T-helper 1 cell (primary cell): ENCODE measurements at places on chromosomes 3 and 15.

DNA sequence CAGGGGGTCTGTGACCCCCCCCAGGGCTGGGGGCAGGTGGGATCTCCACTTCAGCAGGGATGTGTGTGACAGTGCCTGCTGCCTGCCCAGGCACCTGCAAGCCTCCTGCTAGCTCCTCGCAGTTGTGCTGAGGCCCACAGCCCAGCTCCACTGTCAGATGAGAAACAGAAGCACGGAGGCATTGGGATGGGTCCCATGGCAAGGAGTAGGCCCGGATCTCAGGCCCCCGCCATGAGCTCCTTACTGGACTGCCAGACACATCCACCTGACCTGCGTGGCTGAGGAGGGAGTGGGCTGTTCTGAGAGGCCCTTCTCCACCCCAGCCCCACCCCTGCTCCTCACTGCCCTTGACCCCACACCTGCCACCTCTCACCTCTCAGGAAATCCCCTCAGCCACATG lies 18.2 kb upstream of the SKOR1 start:
- no peak for DNase-seq

- no peak for DNase-seq
Observed at GRCh38 chr3:129536804-129537203, 6.2 kb upstream of the H1-8 start.

- DNase-seq: no peak
Observed at GRCh38 chr15:67979281-67979680, 74.8 kb upstream of the PIAS1 start.

GRCh38 chr3:154730186-154730585 lies 300.2 kb upstream of the GPR149 start:
- DNase-seq: no peak
